ENCODE measurements at places on chromosomes 5 and 9.

GRCh38 chr5:28648108-28648507 is 1609.7 kb upstream of the CDH9 start:
- DNase-seq = no peak

DNA sequence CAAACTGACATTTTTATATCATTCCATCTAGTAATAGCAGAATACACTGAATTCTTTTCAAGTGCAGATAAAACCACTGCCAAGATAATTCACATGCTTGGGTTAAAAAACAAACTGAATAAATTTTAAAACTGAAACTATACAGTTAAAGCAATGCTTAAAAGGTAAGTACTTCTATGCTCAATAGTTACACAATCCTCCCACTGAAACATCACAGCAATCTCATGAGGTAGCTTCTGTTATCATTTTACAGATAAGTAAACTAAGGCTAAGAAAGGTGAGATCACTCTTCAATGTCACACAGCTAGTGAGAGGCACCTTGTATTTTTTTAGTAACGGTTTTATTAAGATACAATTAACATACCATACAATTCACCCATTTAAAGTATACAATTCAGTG is 13.4 kb upstream of the GOLGA1 start:
- DNase-seq = no peak

GRCh38 chr9:92649007-92649406 is 20.9 kb downstream of the IPPK start:
- no peak for DNase-seq

DNA sequence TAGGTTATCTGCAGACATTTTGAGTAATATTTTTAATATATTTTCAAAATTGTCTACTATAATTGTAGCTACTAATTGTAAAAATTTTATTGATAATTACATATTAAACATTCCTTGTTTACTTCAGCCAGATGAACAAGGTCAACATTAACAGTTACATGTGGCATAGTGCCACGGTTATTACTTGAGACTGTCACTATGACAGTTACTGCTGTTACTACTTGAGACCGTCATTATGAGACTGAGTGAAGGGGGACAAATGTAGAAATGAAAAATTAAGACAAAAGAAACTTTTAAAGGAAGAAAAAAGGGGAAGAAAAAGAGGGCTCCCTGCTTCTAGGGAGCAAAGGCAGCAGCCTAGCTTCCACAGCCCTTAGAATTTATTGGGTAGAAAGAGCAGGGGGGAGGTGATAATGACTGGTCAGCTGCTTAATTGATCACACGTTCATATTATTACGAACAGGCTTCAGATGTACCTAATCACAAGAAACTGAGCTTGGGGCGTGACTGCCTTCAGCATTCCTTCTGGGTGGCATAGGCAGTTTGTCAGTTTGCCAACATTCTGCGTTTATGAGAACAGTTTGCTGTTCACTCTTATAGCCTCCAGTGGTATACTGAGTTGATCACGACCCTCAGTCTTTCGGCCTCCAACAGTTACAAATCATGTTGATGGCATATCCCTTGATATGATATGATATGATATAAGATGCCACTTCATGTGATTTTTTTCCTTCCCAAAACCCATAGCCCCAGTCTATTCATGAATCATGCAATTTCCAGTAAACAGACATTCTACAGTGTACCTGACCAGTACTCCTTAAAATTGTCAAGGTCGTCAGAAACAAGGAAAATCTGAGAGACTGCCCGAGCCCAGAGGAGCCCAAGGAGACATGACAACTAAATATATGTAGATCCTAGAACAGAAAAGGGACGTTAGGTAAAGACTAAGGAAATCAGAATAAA is 13.1 kb downstream of the MARCHF6 start:
- DNase-seq = no peak

DNA sequence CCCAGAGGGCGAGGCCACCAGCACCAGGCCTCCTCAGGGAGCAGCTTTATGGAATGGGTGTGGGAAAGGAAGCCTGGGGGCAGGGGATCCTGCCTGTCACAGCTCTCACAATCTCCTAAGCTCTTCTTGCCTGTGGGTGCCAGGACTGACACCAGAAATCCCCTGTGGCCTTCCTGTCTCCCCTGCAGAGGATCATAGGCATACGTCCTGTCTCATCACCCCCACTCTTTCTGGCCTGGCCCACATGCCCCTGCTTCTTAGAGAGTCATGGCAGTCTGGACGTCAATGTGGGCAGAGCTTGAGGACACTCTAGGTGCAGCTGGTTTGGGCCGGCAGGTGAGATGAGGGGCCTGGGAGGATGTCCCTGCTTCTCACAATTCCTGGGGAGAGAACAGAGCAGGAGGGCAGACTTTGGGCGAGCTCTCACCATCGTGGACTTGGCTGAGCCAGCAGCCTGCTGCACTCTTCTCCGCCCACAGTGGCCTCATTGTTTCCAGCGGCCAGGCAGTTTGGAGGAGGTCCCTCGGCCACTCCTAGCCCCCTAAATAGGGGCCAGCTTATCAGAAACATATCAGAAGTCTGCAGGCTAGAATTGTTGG is 67.3 kb upstream of the ZFR start:
- no peak for DNase-seq

GRCh38 chr5:42436051-42436450 is 12.8 kb downstream of the GHR start:
- DNase-seq = no peak

DNA sequence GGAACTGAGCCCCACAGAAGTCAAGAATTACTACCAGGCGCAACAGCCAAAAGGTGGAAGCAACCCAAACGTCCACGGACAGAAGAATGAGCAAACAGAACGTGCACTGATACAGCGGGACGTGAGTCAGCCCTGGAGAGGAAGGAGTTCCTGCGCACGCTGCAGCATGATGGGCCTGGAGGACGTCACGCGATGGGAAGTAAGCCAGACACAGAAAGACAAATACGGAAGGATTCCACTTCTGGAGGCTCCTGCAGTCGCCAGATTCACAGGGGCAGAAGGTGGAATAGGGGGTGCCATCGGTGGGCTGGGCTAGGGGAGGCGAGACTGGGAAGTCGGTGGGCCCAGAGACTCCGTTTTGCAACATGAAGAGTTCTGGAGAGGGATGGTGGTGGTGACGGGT is 80.3 kb upstream of the PHYKPL start:
- no peak for DNase-seq

- no peak for DNase-seq
These were observed 271.5 kb downstream of the CCDC171 start for GRCh38 chr9:15824310-15824709.

DNA sequence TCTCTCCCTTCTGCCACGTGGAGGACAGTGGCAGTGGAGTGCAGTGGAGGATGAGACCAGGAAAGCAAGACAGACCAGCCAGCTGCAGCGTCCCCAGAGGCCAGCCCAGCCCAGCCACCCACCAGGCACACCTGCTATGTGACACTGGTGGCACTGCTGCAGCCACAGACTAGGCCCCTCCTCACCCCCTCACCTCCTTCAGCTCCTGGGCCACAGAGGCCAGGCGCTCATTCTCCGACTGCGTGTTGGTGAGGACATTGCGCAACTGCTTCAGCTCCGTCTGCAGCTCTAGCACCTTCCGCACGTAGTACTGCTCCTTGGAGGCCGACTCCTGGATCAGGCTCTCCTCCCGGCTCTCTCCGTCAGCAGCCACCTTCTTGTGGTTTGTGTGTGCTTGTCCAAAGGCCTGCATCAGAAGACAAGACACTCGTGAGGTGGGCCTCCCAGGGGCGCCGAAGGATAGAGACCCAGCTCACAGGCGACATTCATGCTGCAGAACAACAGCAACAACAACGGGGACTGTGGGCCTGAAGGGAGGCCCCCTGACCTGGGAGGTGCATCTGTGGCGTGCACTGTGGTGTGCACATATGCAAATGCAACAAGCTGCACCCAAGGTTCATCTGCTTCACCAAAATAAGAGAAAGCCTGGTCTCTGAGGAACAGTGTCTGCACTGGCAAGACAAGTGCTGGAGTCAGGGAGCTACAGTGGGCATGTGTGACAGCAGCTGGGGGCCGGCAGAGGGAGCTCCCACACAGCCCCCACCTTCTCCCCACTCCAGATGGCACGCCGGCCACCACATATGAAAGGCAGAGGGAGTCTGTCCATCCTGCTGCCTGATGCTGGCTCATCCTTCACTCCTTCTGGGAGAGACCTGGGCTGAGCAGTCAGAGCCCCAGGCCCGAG is 35.5 kb downstream of the BICD2 start:
- no peak for DNase-seq

DNA sequence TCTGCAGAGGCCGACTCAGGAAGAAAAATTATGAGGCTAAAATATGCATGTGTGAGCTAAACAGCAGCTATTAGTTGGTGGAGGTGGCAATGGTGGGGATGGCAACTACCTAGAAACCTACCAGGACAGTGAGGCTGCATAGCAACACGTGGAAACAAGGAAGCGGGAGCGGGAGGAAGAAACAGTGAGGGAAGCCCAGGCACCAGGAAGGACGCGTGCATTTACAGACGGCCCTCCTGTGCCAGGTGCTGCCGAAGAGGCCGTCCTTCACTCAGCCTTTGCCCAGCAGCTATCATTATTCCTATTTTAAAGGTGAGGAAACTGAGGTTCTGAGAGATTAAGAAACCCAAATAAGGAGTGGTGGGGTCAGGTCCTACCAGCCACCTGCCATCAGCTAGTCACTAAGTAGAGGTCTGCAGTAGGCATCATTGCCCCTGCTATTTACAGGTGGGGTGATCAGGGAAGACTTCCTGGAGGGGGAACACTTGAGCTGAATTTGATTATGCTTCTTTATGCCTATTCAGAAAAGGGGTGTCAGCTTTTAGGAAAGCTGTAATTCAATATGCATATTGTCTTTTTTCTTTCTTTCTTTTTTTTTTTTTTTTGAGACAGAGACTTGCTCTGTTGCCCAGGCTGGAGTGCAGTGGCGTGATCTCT is 125.3 kb downstream of the CRB2 start:
- no peak for DNase-seq

DNA sequence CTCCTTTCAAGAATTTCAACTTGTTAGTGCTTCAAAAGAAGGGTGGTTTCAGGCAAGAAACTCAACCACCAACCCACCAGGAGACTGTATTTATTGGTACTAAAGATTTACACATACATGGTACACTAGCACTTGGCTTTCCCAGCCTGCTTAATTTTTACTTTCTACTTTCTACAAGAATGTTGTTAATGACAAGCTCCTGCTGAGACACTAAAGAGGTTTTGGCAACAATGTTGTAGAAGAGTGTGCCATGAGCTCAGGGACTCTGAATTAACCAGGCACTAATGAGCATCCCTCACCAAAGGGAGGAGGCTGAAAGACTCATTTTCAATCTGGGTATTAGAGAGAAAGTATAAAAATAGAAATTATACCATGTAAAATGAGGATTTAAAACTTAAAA is 195.0 kb downstream of the KIAA0825 start:
- DNase-seq = no peak

DNA sequence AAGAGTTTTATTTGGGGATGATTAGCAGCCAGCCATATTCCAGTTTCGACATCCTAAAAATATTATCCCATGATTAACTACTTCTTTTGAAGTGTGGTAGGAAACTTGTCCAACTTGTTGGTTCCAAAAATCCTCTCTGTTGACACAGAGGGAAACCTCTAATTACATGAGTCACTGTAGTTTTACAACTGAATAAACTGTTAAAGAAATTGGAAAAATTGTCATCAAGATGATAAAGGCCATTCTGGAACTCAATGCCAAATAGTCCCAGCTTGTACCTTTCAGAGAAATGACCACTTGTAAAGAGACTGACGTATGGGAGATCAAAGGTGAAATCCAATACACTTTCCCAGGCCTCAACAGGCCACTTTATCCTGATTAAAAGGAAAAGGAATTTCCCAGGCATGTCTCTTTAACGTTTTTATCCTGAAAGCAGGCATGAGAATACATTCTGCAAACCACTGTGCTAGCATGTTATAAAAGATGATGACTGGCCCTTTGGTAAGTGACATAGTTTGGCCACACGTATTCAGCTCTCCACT is 261.6 kb downstream of the GLIS3 start:
- no peak for DNase-seq

DNA sequence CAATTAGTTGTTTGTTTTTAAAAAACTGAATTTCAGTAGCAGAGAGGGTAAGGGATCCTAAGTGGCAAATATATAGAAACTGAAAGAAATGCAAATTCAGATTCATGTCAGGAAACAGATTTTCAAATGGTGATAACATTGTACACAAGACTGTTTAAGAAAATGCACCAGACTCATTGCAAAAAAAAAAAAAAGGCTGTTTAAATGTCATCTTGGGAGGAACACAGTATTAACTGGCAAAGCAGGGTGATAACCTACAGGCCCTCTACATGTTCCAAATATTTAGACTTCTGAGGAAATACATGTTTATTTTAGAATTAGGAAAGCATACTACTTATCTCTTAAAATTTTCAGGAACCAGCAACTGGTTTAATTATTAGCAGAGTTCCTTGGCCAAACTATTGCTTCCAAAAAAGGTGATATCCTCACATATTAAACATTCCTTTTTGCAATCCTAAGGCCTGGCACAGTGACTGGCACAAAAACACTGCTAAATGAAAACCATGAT is 114.5 kb downstream of the TSSK1B start:
- DNase-seq = no peak

DNA sequence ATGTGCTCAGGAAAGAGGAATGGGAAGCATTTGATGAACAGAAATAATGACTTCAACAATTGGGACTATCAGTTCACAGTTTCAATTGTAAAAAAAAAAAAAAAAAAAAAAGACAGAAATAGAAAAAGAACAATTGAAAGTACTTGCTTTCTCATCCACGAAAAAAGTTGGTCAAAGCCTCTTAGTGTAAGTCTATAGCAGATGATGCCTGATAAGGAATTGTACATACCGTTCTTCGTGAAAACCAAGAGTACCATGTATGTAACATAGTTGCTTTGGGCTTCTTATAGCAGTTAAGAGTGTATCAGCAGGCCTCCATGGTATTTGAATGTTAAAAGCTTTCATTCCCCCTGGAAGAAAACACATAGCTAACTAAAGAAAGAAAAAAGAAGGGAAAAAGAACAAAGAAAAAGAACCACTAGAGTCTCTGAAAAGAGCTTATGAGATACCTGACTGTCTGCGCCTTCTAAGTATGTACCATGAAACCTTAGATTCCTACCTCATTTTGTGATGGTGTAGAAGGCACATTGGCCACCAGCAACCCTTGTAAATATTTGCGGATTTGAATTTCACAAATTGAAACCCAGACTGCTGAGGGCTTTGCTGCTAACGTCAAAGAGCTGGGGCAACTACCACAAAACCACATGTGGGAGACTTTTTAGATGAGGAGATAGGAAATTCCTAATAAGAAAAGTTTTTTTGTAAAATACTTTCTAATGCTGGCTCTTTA is 75.2 kb downstream of the TMC1 start:
- DNase-seq = no peak
